Stimulated activated CD8-positive, alpha-beta memory T cell treated with anti-CD3 and anti-CD28 coated beads, Interleukin-4, amount 100 ng/mL, for 1 hour (primary cell): ENCODE measurements at places on chromosomes 6 and 20.
A peak's percentile ranks its signal among the peaks of the same experiment; 100 is the strongest.

- DNase-seq: no peak
These were observed 116.5 kb upstream of the PRND start for GRCh38 chr20:4605166-4605565.

- no peak for DNase-seq
These were observed 24.1 kb downstream of the KIF25 start for GRCh38 chr6:168021581-168021980.

- DNase-seq: no peak
These were observed 178.2 kb downstream of the HDGFL1 start for GRCh38 chr6:22747571-22747970.

DNA sequence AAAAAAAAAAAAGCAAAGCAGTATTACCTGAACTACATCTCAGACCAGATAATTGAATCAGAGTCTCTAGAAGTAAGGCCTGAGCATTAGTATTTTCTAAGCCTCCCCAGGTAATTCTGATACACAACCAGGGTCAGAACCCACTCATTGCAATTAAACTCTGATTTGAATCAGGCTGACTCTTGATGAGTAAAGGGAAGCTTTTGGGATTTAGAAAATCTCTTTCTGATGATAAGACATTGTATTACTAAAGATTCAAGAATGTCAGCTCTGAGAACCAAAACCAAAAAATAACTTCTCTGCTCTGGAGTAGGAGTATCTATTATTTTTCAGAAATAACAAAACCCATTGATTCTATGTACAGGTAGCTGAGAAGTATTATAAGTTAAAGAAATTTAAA is 100.1 kb upstream of the COL21A1 start:
- DNase-seq: no peak

- no peak for DNase-seq
These were observed 441.0 kb upstream of the MARCKS start for GRCh38 chr6:113416170-113416569.

- DNase-seq: no peak
These were observed 11.7 kb upstream of the WTAP start for GRCh38 chr6:159715605-159716004.

- no peak for DNase-seq
These were observed 511.8 kb upstream of the ID4 start for GRCh38 chr6:19325335-19325789.

DNA sequence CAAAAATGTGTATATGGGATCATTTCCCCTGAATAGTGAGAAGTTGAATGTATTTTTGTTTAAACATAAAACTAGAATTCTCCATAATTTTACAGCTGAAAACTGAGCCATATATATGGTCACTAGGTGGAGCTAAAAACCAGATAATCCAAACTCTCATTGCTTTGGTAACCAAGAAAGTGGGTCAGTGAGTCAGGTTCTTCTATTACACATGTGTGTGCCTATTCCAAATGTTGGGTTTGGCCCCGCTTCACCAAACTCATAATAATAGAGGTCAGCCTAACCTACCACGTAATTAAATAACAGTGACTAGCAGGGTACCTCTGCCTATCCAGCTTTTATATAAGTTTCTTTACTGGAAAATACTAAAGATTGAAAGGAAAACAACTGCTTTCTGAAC is 19.3 kb upstream of the RNGTT start:
- no peak for DNase-seq

DNA sequence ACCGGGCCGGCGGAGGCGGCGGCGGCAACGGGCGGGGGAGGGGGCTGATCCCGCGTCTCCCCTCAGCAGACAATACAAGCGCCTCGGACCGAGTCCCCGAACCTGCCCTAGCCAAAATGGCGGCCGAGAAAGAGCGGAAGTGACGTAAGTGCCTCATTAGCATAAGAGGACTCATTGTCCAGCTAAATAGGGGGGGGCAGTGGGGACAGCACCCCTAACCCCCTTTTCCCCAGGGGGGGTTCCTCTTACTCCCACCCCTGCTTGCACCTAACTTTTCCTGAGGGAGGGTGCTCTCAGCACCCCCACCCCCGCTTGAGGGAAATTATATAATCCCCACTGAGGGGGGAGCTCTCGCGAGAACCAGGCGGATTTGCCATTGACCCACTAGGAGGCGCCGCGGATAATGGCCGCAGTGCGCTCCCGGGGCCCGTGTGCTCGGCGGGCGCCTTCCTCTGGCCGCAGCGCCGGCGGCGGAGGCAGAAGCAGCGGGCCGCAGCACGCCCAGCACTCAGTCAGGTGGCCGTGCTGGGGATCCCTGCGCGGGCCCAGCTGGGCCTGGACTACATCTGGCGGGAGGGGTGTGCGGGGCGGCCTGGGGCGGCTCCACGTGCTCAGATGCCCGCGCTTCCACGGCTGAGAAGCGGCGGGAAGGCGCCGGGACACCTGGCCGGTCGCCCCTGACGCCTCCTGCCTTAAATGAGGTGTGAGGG is at the start of gene ADNP:
TSS of gene ADNP (minus strand) at position 132 of the 710 bp plus-strand sequence. CDS start 27,441 bp downstream, outside the sequence.
- DNase-seq: peak; percentile 77

DNA sequence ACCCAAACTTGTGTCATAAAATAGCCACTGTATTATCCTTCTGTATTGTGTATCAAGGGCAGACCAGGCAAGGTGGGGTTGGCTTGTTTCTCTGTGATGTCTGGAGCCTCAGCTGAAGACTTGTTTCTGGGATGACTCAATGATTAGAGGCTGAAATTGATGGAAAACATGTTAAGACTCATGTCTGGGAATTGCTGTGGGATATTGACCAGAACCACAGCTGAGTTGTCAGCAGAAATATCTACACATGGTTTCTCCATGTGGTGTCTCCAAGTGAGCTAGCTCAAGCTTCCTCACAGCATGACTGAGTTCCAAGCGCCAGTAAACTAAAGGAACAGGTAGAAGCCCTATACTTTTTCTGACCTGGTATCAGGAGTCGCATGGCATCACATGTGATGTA is 128.5 kb upstream of the SYNDIG1 start:
- no peak for DNase-seq

GRCh38 chr6:63245909-63246308 is 34.6 kb downstream of the FKBP1C start:
- no peak for DNase-seq

DNA sequence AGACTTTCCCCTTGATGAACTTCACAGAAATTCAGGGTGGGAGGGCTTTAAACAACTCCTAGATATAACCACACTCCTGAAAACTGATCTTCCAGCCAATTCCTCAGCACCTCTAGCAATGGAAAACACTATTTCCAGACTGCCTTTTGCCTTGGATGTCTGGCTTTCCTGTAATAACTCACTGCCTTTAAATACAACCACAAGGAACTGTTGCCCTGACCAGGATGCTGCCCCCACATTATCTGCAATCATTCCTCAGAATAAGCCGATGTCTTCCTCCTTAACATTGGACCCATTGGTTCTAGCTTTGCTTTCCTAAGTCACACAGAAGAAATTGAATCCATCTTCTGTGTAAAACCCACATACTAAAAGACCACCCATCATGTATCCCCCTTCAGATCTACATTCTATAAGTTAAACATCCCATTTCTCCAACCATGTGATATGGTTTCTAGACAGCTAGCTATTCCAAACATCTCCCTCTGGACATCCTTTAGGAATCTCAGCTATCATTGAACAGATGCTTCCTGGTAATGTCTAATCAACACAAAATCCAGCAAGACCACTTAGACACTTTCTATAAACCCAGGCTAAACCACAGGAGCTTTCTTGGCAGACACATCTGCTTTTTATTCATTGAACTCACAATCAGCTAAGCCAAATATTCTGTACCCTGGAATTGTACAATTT is 95.9 kb upstream of the KCNQ5 start:
- no peak for DNase-seq

DNA sequence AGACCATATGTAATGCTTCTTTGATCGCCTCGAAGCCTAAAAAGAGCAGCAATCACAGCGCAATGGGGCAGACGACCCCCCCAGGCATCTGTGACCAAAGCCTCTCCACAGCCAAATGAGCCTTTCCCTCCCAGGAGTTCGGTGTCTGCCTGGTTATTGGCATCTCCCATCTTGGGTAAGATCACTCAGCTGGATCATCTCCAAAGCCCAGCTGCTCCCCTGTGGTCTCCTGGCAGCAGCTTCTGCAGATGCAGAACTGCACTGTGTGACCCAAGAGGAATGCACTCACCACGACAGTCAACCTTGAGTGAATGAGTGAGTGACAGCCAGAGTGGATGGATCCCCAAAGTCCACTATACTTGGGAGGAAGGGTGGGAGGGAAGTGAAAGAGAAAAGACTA is 44.8 kb upstream of the IYD start:
- DNase-seq: no peak

- no peak for DNase-seq
These were observed 187.3 kb downstream of the GPX5 start for GRCh38 chr6:28712982-28713381.

- DNase-seq: no peak
These were observed 256.5 kb upstream of the RREB1 start for GRCh38 chr6:6851059-6851948.

- DNase-seq: no peak
These were observed 125.3 kb downstream of the SYCP2 start for GRCh38 chr20:59807909-59808728.

- DNase-seq: no peak
These were observed 115.4 kb downstream of the ZFP64 start for GRCh38 chr20:52076164-52076563.

GRCh38 chr6:135397172-135397952 is 100.2 kb downstream of the AHI1 start:
- no peak for DNase-seq
